Hepatocyte (in vitro differentiated cells): ENCODE measurements at places on chromosomes 7 and 10. TPM values are rescaled to one million over a fixed set of nuclear protein-coding genes. Genes with fewer than 3 reads are reported as not detected.
A peak's percentile ranks its signal among the peaks of the same experiment; 100 is the strongest.

- no peak overlapping the region for H3K27ac ChIP-seq
- no peak for DNase-seq
- H3K36me3 ChIP-seq = no peaks in the 10 kb centered on the region
These were observed 490.0 kb upstream of the LRRN3 start for GRCh38 chr7:110600956-110601355.

- H3K27me3 ChIP-seq = no peaks in the 10 kb centered on the region
- H3K36me3 ChIP-seq = no peaks in the 10 kb centered on the region
These were observed 66.7 kb downstream of the NOD1 start for GRCh38 chr7:30411897-30412296.

DNA sequence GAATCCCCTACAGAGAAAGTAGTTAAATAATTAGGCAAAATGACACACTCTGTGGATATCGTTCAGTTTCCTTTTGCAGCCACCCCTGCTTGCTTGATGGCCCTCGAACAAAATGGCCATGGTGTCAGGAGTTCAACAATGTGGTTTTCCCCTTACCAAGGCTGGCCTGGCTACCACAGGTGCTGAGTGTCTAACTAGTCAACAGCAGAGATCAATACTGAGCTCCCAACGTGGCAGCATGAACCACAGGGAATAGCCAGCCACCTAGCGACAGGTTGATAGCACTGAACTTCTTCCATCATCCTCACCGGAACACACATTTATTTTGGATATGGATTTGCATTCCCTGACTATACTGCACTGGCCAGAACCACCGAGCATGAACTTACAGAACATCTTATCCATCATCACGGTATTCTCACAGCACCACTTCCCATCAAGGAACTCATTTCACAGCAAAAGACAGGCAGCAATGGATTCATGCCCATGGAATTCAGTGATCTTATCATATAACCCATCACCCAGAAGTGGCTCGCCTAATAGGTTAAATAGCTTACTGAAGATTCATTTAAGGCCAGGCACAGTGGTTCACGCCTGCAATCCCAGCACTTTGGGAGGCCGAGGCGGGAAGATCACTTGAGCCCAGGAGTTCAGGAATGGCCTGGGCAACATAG, 6.3 kb downstream of the C10orf67 start:
- H3K27ac ChIP-seq = no peak overlapping the region
- H3K4me3 ChIP-seq = no peak overlapping the region
- peak; percentile 29 for DNase-seq
- H3K27me3 ChIP-seq = peaks cover 16% of the 10 kb centered on the region

DNA sequence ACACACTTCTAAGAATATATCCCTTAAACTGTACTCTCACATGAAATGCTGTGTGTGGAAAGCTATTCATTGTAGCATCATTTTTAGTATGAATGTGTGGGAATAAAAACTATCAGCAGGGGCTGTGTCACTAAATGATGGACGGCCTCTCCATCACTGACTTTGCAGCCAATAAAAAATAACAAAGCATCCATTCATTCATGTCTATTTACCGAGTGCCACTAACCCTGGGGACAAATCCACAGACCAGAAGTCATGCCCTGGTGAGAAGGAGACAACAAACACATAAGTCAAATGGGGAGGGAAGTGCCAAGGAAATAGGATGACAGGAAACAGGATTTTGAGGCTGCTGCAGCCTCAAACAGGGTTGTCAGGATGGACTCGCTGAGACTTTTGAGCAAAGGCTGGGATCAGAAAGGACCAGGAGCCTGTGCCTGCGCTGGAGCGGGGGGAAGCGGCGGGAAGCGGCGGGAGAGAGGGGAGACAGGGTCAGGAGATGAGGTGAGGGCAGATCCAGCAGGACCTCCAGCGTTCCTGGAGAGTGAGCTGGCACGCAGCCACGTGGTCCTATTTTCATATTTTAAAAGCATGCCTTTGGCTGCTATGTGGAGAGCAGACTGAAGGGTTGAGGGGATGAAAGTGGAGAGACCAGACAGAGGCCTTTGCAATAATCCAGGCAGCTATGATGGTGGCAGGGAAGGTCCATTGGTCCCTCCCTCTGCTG, 2.2 kb upstream of the NOM1 start:
- no peaks in the 10 kb centered on the region for H3K27me3 ChIP-seq
- H3K4me1 ChIP-seq = peaks cover 11% of the 10 kb centered on the region
- H3K36me3 ChIP-seq = no peaks in the 10 kb centered on the region
- H3K27ac ChIP-seq = no peak overlapping the region

DNA sequence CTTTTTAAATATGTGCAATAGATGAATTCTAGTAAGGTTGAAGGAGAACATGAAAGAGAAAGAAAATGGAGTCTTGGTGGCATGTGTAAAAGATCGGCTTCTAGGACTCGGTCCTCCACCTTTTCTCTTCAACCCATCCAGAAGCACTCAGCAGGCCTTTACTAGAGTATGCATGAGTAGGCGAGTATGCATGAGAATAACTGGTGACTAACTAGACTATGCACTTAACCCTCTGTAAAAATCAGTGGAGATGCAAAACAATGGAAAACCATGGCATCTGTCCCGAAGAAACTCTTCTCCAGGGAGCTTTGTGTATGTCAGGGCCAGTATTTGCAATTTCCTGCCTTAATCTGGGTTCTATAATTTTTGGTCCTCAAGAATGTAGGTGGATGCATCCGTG, 40.0 kb upstream of the GRB10 start:
- H3K36me3 ChIP-seq = no peaks in the 10 kb centered on the region
- H3K4me3 ChIP-seq = no peak overlapping the region
- H3K27me3 ChIP-seq = no peaks in the 10 kb centered on the region

- H3K27me3 ChIP-seq = no peaks in the 10 kb centered on the region
- H3K27ac ChIP-seq = peak overlapping the region; percentile 71
- DNase-seq = peak; percentile 38
- H3K4me1 ChIP-seq = peaks cover 12% of the 10 kb centered on the region
- H3K4me3 ChIP-seq = no peak overlapping the region
These were observed 98.6 kb upstream of the BTBD16 start for GRCh38 chr10:122172361-122173008.

GRCh38 chr7:143892527-143893300, 9.3 kb downstream of the TCAF1 start:
- H3K36me3 ChIP-seq = no peaks in the 10 kb centered on the region
- H3K4me3 ChIP-seq = no peak overlapping the region
- H3K4me1 ChIP-seq = no peaks in the 10 kb centered on the region
- H3K27me3 ChIP-seq = no peaks in the 10 kb centered on the region
- DNase-seq = no peak

DNA sequence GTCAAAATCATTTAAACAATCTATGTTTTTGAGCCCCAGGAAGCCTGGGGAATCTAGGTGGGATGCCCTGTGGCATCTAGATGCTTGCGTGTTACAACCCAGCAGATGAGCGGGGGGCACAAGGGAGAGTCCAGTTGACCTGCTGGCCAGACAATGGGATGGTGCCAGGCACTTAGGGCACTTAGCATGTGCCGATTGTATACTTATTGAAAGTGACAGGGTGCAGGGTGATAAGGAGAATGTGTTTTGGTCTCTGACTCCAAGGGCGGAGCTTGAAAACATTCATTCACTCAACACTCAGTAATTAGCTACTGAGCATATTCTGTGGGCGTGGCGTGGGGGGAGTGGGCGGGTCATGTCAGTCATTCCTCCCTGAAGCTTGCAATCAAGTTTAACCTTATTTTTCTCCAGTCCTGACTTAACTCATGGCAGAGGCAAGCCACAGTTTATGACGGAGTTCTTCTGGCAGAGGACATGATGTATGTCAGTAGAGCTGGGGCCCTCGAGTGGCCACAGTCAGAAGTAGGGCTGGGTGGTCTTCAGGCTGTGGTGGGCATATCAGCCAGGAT, 115.1 kb downstream of the PRKCQ start:
- no peak for DNase-seq
- H3K27ac ChIP-seq = no peak overlapping the region
- no peak overlapping the region for H3K4me3 ChIP-seq
- no peaks in the 10 kb centered on the region for H3K27me3 ChIP-seq
- H3K36me3 ChIP-seq = no peaks in the 10 kb centered on the region

GRCh38 chr10:102641880-102642735, 2.2 kb upstream of the TRIM8 start:
- peak; percentile 99 for DNase-seq
- H3K27ac ChIP-seq = peak overlapping the region; percentile 98
- peaks cover 7% of the 10 kb centered on the region for H3K4me1 ChIP-seq
- no peaks in the 10 kb centered on the region for H3K36me3 ChIP-seq

DNA sequence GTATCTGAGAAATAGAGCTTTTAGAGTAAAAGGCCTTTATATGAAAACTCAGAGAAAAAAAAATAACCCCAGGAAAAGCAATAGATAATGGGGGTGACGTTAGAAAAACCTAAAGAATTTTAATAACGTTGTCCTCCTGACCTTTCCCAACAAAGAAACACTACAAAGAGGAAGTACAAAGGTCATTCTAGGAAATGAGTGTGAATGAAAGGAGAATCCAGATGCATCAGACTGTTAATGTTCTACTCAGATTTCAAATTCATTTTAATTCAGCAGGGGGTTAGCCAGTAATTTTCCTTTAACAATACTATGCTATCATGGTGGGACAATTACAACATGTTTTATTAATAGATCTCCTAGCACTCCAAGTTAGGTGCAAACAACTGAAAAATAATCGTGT, 73.8 kb upstream of the CDK1 start:
- no peak overlapping the region for H3K27ac ChIP-seq
- no peak overlapping the region for H3K4me3 ChIP-seq
- no peaks in the 10 kb centered on the region for H3K27me3 ChIP-seq
- DNase-seq = no peak
- H3K4me1 ChIP-seq = no peaks in the 10 kb centered on the region
- H3K36me3 ChIP-seq = no peaks in the 10 kb centered on the region

- H3K27me3 ChIP-seq = no peaks in the 10 kb centered on the region
- H3K4me3 ChIP-seq = no peak overlapping the region
- H3K27ac ChIP-seq = no peak overlapping the region
- no peaks in the 10 kb centered on the region for H3K4me1 ChIP-seq
These were observed 146.1 kb upstream of the TMEM196 start for GRCh38 chr7:19919261-19920095.

DNA sequence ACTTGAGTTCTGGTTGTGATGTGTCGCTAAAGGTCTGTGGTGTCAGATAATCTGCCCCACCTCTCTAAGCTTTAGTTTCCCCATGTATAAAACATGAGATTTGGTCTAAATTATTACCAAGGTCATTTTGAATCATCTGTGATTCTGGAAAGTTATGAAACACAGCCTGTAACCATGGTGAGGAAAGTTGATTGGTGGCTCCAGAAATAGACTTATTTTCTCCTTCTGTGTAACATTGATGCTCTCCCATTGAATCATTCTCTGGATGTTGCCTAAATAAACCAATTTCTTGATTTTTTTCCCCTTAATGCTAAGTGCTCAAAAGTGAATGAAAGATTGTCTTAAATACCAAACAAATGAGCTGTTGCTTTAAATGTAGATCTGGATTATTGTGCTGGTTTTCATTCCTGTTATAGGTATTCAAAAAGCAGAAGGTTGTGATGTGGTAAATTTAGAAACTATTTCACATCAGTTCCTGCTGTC, 30.0 kb upstream of the PCGF5 start:
- no peaks in the 10 kb centered on the region for H3K36me3 ChIP-seq
- no peak for DNase-seq
- H3K27ac ChIP-seq = no peak overlapping the region

- H3K4me1 ChIP-seq = no peaks in the 10 kb centered on the region
- H3K4me3 ChIP-seq = no peak overlapping the region
- no peaks in the 10 kb centered on the region for H3K27me3 ChIP-seq
- DNase-seq = no peak
- no peaks in the 10 kb centered on the region for H3K36me3 ChIP-seq
These were observed 47.8 kb downstream of the SHH start for GRCh38 chr7:155764438-155764793.

GRCh38 chr10:14611968-14612693, 162.6 kb downstream of the FAM107B start:
- H3K27ac ChIP-seq = peak overlapping the region; percentile 68
- no peaks in the 10 kb centered on the region for H3K36me3 ChIP-seq
- no peaks in the 10 kb centered on the region for H3K27me3 ChIP-seq
- peaks cover 15% of the 10 kb centered on the region for H3K4me1 ChIP-seq

SPDYE16 gene
- total RNA-seq = 0.03 TPM in 1 of 2 replicates, not detected in the other

MMP21 gene
- not detected in 2 replicates for total RNA-seq

ITIH5 gene
- 22.8 and 24.4 TPM in 2 replicates for total RNA-seq

UTF1 gene
- not detected in 2 replicates for total RNA-seq

PON1 gene
- total RNA-seq = 29.2 and 37.4 TPM in 2 replicates
